ENCODE measurements at places on chromosomes 7 and 10.

- DNase-seq = no peak
- no peak overlapping the region for H3K27ac ChIP-seq
- H3K4me1 ChIP-seq = peaks cover 9% of the 10 kb centered on the region
- no peaks in the 10 kb centered on the region for H3K27me3 ChIP-seq
- no peak overlapping the region for H3K4me3 ChIP-seq
- no peaks in the 10 kb centered on the region for H3K36me3 ChIP-seq
Measured at GRCh38 chr10:8043569-8044306, 10.8 kb upstream of the GATA3 start.

- H3K4me3 ChIP-seq = peak overlapping the region; percentile 76
- peak overlapping the region; percentile 78 for H3K27ac ChIP-seq
- DNase-seq = peak; percentile 22
- H3K27me3 ChIP-seq = no peaks in the 10 kb centered on the region
Measured at GRCh38 chr10:93894516-93895378, 969 bp downstream of the SLC35G1 start.

DNA sequence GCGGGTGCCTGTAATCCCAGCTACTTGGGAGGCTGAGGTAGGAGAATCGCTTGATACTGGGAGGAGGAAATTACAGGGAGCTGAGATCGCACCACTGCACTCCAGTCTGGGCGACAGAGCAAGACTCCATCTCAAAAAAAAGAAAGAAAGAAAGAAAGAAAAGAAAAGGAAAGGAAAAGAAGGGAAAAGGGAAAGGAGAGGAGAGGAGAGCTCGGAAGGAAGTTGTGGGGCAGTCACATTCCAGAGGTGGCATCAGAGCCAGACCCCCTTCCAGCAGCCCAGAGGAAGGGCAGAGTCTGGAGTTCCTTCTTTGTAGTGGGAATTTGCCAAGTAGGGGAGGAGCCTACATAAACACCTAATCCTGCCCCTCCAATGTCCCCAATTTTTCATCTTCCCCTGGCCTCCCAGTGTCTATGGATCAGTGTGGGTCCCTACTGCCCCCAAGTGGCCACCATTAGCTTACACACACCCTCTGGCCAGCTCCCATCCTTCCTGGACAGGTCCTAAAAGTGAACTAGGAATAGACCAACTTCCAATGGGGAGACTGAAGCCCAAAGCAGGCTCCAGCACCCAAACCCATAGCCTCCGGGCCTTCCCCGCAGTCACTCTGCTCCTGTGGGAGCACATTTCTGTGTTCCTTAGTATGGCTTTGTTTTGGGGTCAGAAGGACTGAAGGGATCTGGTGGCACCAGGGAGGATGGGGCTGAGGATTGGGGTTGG is 39.6 kb upstream of the HSPB1 start:
- H3K4me1 ChIP-seq = peaks cover 3% of the 10 kb centered on the region
- H3K36me3 ChIP-seq = no peaks in the 10 kb centered on the region
- DNase-seq = peak; percentile 75
- H3K27ac ChIP-seq = no peak overlapping the region

- H3K4me1 ChIP-seq = no peaks in the 10 kb centered on the region
- H3K27me3 ChIP-seq = no peaks in the 10 kb centered on the region
- no peak for DNase-seq
- H3K27ac ChIP-seq = no peak overlapping the region
Measured at GRCh38 chr7:43808410-43808809, 49.9 kb downstream of the BLVRA start.

DNA sequence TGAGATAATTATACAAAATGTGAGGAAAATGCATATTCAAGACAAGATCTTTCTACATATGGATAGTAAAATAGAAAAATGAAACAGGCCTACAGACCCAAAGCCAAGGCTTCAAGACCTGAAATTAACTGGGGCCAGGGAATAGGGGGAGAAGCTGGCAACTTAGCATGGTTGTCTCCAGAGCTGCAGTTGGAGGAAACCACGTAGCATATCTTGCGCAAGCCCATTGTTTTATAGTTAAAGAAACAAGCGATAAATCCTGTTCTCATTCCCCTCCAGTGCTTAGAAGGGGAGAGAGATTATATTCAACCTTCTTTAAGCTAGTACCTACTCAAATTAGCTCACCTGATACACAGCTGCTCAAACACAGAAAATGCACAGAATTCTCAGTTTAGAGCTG is 197.1 kb downstream of the SORCS1 start:
- H3K27me3 ChIP-seq = no peaks in the 10 kb centered on the region
- no peaks in the 10 kb centered on the region for H3K36me3 ChIP-seq
- no peak overlapping the region for H3K27ac ChIP-seq

- no peak overlapping the region for H3K27ac ChIP-seq
- H3K36me3 ChIP-seq = no peaks in the 10 kb centered on the region
- no peaks in the 10 kb centered on the region for H3K27me3 ChIP-seq
- H3K4me3 ChIP-seq = no peak overlapping the region
- DNase-seq = no peak
- H3K4me1 ChIP-seq = no peaks in the 10 kb centered on the region
Measured at GRCh38 chr10:108036265-108036664, 871.8 kb upstream of the SORCS1 start.

Measured in testis (tissue), 5 donors.